Stimulated activated CD8-positive, alpha-beta memory T cell treated with anti-CD3 and anti-CD28 coated beads, Interleukin-4, amount 100 ng/mL, for 1 hour (primary cell): ENCODE measurements at places on chromosomes 2 and 18.

DNA sequence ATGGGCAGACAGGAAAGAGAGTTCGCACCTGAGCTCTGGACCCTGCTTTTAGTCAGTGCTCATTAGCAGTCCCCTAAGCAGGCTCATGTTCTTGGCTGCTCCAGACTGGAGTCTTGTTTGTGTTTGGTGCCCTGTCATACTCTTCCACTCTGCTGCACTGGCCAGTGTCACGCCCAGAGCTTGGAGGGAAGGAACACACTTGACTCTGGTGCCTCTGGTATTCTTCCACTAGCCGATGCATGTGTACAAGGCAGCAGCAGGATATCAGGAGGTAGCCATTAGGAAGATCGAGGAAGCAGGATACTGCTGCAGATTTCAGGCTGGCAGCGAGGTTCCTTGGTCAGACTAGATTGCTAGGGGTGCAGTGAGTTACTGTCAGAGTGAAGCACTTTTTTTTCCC lies 81.4 kb upstream of the B3GNT2 start:
- DNase-seq, result no peak

GRCh38 chr2:112923967-112924338 lies 13.0 kb downstream of the IL37 start:
- DNase-seq, result no peak

DNA sequence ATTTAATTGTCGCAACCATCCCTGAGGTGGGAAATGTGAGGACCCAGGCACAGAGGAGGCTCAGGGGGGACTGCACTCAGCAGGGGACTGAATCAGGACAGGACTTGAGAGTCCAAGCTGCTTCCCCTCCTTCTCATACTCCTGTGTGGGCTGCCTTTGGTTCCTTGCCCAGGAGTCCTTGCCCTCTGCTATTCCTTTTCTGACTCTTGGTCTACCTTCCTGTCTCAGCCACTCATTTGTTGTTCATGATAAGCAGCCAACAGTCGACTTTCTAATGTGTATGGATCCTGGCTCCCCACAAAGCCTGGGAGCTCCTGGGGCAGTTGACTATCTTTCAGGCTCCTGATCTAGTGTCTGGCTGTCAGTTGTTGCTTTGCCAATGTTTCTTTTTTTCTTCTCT lies 28.3 kb downstream of the GATA6 start:
- DNase-seq, result no peak

DNA sequence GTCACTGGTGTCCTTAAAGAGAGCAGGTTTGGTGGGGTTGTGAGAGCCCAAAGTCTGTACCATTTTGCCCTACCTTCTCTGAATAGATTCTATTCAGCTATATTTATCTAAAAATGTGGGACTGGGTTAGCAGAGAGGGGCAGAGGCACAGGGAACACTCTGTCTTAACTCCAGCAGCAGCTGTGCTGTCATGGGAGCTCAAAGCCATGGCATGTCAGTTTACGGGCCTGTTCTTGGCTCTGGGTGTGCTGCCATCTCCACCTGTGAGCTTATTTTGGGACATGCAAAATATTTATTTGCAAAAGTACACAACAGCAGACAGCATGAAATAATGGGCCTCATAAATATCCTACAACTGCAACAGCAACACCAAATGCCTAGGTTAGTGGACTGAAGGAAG lies 129.6 kb upstream of the KCTD1 start:
- no peak for DNase-seq

DNA sequence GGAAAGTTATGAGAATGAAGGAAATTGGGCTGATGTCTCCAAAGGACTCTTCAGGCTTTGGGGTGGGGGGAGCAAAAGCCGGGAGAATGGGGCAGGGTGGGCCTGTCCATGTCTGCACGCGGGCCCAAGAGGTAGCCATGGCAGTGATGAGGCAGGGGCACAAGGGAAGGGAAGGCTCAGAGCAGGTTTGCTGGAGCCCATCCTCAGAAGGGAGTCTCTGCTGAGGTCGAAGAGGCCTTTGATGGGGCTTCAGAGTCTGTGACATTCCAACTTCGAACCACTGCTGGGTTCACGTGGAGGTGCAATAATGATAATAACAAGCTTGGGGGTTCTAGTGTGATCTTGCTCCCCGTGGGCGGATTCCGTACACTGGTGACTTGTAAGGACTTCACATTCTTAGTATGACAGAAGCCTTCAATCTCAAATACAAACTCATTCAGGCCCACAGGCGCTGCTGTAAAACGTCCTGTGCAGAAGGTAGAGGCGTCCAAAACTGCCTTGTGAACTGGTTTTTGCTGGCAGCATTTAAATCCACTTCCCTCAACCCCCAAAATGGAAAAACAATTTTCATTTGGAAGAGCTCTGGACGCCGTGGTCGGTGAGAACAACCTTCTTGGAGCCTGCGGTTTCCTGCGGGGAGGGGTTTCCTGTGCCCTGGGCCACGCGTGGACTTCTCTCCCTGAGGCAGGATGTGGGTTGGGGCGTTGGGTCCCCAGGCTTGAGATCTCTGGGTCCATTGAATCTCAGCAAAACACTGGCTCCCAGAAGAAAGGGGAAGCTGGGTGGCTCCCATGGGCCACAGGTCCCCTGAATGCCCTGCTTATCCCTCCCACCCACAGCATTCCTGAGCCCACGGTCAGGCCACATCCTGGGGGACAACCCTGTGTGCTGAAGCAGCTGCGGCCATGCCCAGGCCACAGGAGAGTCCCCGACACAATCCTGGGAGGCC lies 151.0 kb downstream of the TPO start:
- DNase-seq, result no peak

- DNase-seq, result no peak
Measured at GRCh38 chr18:56795381-56795780, 144.2 kb downstream of the WDR7 start.

GRCh38 chr2:16093639-16094529 lies 153.5 kb downstream of the MYCN start:
- DNase-seq, result no peak

DNA sequence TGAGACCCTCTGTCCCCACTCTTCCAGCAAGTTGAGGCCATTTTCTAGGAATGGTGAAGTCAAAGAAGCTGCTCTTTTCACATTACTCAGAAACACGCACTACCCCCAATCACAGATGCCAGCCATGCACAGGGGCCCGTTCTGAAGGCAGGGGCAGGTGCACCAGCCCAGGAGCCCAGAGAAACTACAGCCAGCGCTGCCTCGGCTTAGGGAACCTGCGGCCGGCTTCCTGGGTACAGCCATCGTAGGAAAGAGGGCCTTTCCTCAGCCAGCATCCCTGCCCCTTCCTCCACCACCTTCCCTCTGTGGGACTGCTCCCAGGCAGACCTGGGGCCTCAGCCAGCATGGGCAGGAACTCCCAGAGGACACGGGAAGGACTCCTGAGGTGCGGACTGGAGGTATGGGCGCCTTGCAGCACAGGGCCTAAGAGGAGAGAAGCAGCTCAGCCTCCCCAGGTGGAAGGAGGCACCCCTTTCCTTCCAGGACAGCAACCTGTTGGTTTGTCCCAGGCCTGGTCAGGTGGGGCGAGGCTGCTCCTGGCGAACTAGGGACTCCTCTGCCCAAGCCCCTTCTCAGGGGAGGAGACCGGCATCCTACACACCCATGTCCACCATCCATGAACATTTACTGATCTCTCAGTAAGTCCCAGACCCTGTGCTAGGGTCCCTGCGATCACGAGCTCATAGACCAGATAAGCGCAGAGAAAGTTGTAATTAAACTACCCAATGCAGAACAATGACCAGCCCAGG lies 99.0 kb upstream of the ID2 start:
- DNase-seq, result no peak

DNA sequence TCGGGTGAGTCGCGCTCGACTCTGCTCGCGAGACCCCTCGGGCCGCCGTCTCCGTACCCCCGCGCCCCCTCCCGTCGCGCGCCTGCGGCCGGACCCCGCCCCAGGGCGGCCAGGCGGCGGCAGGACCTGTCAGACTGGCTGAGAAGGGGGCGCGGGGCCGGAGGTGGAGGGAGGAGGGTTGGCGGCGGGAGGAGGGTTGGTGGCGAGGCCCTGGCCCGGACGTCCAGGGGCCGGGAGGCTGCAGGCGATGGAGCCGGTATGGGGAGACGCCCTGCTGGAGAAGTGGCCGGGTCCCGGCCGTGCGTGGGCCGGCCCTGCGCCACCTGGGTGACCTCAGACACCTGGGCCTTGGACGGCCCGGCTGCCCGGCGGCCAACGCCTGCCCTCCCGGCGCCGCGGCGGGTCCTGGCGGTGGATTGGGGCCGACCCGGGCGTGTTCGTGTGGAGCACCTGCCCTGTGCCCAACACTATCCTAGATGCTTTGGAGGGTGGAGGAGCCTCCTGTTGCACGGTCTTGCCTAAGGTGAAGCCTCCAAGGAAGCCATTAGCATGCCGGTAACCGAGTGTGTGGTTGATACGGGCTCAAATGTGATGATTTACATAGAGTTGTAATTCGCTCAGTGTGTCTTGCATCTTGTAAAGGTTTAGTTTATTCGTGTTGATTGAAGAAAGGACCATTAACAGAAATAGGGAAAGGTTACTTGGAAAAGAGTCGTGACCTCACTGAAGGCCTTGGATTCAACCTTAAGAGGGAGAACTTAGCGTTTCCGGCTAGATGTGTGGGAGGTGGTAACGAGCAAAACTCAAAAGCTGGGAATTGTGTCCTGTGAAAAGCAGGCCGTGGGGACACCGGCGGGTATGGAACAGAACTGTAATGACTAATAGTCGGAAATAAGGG lies 550 bp downstream of the MYL12B start:
- DNase-seq, result no peak

GRCh38 chr2:220377482-220378155 lies 750.2 kb downstream of the SLC4A3 start:
- no peak for DNase-seq

DNA sequence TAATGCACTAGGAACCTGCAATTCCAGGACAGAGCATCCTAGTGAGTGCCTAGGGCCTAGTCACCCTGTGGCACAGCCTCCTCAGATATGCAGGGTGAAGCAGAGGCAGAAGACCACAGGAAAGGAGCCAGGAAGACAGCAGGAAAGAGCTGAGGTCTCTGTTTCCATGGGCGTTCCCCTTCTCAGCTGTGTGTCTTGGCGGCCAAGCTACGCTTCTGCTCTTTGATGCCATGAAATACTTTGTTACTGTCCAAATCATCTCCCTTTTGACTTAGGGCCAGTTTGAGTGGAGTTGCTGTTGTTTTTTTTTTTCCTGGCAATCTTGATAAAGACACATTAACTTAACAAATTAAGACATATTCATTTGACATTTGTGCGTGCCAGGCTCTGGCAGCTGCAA lies 67.3 kb downstream of the APOB start:
- no peak for DNase-seq

DNA sequence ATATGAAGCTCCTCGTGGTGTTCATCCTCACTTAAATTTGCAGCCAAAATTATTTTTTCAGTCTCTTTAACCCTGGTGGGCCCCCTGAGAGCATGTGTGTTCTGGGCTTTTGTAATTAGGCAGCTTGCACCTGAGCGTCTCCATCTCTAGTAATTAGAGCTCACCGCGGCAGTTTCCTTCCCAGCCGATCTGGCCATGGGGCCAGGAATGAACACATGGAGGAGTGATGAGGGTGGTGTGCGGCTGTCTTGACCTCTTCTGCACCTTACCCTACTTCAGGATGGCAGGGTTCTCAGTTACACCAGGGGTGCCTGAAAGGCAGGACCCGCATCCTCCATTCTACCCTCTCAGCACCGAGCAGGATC lies 98.5 kb downstream of the AFF3 start:
- no peak for DNase-seq
